Nephron progenitor cell (in vitro differentiated cells): ENCODE measurements at places on chromosomes 6 and 20.

GRCh38 chr6:90677440-90677839 is 90.6 kb upstream of the MAP3K7 start:
- DNase-seq, result no peak

GRCh38 chr20:4962241-4962855 is 39.0 kb downstream of the SLC23A2 start:
- DNase-seq, result no peak

DNA sequence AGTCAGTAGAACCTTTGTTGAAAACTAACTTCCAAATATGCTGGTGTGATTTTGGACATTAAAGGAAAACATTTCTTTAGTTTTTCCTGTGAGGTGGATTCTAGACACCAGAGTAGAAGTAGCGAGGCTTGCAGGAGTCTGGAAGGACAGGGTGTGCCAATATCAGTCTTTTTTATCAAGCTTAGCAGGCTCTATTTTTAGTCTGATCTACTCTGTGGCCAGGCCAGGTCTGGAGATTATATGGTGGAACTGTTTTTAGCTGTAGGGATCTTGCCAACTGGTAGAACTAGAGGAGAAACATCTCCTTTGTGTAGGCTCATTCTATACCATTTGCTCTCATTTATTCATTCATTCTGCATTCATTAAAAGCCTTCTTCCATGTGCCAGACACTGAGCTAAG is 42.7 kb downstream of the LRP11 start:
- no peak for DNase-seq

GRCh38 chr20:22490287-22491193 is 93.8 kb downstream of the FOXA2 start:
- DNase-seq, result peak; percentile 34

GRCh38 chr20:51760905-51761546 is 7.2 kb downstream of the ATP9A start:
- DNase-seq, result no peak

GRCh38 chr20:14360416-14360815 is 23.0 kb upstream of the FLRT3 start:
- no peak for DNase-seq

DNA sequence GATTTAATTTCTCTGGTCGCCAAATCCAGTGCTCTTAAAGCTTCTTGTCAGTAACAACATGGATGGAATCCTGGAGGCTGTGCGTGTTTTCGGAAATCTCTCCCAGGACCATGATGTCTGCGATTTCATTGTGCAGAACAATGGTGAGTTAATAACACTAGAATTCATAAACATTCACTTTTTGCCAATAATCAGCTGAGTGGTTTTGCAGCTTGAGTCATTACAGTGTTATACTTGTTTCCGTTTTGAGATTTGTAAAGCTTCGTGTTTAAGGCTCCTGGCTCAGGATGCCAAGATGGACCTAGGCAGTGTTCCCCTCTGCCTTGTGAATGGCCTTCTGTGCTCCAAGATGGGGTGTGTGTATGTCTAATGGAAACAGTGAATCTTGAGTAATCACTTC is 113.8 kb downstream of the ARMC2 start:
- no peak for DNase-seq

DNA sequence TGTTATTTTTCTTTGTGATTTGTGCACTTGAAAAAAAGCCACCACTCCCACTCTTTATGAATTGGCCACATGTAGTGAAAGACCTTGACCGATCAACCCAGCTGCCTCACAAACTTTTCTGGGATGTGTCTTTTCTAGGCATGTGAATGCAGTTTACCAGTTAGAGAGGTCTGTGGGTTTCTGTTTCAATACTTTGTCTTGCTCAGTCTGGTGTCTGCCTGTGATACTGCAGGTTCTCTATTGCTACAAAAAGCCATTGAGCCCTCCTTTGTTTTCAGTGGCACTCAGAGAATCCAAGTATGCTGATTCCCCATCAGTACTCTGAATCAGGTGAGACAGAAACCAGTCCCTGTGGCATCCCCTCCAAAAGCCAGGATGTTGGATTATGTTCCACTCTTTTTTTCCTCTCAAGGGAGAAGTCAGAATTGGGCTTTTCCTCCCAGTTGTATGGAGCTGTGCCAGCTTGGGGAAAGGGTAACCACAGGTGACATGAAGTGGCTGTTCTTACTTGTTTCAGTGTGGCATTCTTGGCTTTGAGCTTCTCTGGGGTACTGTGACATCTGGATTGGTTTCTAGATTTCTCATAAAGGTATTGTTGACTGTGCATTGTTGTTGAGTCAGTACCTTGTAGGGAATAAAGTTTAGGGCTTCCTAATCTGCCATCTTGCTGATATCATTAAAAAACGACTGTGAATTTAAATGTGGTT is 26.3 kb upstream of the ZFP64 start:
- DNase-seq, result no peak

- DNase-seq, result no peak
Observed at GRCh38 chr6:157981132-157981394, 600 bp upstream of the SYNJ2 start.

DNA sequence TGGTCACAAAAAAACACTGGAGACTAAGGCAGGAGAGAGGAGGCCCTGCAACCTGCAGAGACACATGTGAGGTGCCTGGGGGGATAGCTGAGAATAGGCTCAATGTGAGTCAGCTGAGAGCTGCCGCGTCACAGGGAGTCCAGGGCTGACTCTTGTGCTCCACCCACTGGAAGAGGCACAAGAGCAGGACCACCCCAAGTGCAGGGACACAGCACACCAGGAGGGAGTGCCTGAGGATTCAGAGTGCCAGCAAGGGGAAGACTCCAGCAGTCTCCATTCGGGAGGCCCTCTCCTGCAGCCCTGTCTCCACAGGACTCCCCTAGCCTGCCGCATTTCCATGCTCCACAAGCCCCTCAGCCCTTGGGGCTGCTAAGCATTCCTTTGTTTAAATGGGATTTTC is 105.5 kb downstream of the HUS1B start:
- peak; percentile 32 for DNase-seq

GRCh38 chr6:148573922-148574321 is 172.9 kb upstream of the UST start:
- no peak for DNase-seq

- no peak for DNase-seq
Observed at GRCh38 chr20:3134151-3134550, 25.5 kb downstream of the FASTKD5 start.

GRCh38 chr6:143677577-143677890 is 231 bp upstream of the PHACTR2 start:
- no peak for DNase-seq

- DNase-seq, result peak; percentile 21
Observed at GRCh38 chr6:27593200-27593818, 120.4 kb upstream of the ZNF184 start.

GRCh38 chr6:49001856-49002541 is 461.1 kb downstream of the MMUT start:
- no peak for DNase-seq

GRCh38 chr20:19375801-19376200 is 163.4 kb downstream of the SLC24A3 start:
- DNase-seq, result no peak

- DNase-seq, result no peak
Observed at GRCh38 chr6:114888241-114888640, 545.4 kb upstream of the HS3ST5 start.

GRCh38 chr6:122495612-122496011 is 24.0 kb upstream of the SERINC1 start:
- no peak for DNase-seq

DNA sequence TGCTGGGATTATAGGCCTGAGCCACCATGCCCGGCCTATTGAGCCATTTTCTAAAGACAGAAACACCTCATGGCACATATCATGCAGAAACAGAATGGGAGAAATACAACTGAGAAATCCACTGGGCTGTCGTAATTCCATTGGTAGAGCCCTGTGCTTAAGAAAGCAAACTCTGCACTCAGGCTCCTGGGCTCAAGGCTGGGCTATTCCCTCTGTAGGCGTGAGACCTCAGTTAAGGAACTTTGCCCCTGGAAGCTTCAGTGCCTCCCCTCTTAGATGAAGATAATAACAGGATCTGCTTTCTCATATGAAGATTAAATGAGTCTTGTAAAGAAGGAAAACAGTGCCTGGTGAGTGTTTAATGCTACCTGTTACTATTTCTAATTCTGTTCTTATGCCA is 120.3 kb downstream of the PXDC1 start:
- DNase-seq, result no peak

GRCh38 chr6:39266782-39267355 is 37.6 kb upstream of the KCNK5 start:
- DNase-seq, result no peak

GRCh38 chr20:62212299-62212698 is 7.8 kb downstream of the HRH3 start:
- DNase-seq, result no peak

GRCh38 chr6:114055349-114055748 is 84.4 kb upstream of the HDAC2 start:
- no peak for DNase-seq

DNA sequence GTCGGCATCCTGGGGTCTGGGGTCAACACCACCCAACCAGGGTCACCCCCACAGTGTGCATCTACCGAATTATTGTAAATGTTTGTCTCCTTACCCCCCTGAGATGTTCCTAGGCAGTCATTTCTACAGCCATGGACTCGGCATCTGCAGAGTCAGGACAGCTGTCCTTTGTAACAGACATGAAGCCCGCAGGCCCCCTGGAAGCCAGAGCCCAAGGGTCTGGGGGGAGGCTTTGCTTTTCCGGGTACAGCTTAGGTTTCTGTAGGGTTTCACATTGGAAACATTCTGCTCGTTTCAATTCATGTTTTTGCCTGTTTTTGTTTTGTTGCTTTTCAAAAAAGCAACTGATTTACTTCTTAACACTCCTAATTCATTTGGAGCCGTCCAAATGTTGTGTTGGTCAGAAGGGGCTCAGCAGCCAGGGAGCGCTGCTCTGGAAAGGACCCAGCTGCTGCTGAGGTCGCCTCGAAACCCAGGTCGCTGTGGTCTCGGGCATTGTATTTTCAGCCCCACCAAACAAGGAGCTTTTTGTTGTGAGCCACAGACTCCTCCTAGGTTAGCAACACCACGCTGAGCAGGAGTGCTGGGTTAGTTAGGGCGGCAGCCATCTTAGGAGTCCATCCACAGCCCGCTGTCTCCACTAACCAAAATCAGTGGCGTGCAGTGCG is 160.4 kb downstream of the TMEM242 start:
- DNase-seq, result no peak

DNA sequence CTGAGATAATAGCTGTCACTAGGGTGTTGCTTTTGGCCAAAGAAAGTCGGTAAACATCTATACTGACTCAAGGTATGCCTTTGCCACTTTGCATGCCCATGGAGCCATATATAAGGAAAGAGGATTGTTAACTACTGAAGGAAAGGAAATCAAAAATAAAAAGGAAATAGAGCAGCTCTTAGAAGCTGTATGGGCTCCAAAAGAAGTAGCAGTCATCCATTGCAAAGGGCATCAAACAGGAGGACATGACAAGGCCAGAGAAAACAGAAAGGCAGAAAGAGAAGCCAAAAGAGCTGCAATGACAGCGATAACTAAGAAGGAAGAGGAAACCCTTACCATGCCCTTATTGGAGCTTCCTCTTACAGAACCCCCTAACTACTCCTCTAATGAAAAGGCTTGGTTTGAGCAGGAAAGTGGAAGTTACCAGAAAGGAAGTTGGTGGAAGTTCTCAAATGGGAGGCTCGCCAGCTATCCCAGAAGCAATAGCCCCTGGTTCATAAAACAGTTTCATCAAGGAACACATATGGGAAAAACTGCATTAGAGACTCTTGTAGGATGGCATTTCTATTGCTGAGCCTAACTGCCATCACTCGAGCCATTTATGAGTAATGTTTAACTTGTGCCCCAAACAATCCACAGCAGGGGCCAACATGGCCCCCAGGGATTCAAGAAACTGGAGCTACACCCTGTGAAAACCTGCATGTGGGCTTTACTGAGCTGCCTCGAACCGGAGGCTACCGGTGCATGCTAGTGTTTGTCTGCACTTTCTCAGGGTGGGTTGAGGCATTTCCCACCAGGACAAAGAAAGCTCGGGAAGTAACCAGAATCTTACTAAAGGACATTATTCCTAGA is 7.0 kb downstream of the IL22RA2 start:
- DNase-seq, result no peak

- DNase-seq, result no peak
Observed at GRCh38 chr6:21710216-21710615, 116.7 kb downstream of the SOX4 start.

- DNase-seq, result no peak
Observed at GRCh38 chr20:43539975-43540672, 18.7 kb upstream of the SGK2 start.

DNA sequence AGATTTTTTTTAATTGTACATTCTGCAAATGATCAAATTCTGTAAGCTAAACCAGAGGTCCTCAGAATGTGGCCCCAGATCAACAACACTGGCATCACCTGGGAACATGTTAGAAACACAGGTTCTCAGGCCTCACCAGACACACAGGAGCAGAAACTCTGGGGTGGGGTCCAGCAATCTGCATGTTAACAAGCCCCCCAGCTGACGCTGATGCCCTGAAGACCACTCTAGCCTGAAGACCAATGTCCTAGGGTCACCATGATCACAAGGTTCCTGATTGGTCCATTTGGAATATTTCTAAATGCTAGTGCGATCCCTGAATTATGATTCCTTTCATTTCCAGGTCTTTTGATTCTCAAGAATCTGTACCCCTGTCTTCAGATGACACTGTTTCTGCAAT is 2.4 kb upstream of the LY86 start:
- no peak for DNase-seq

DNA sequence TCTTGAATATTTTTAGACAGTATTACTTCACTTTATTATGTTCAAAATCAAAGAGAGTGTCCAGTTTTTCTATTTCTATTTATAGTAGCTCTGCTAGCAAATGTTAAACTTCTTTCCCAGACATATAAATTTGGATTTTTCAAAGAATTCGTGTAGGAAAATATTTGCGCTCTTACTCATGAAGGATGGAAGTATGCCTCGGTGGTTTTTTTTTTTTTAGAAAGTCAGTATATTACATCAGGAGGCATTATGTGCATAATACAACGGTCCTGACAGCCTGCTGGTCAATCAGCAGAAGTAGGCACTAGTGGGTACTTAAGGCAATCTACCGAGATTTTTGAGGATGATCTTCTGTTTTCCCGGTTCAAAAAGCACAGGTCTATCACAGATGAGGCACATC is 249.3 kb downstream of the TBX18 start:
- DNase-seq, result no peak

GRCh38 chr6:6218759-6219085 is 101.7 kb downstream of the F13A1 start:
- DNase-seq, result no peak

DNA sequence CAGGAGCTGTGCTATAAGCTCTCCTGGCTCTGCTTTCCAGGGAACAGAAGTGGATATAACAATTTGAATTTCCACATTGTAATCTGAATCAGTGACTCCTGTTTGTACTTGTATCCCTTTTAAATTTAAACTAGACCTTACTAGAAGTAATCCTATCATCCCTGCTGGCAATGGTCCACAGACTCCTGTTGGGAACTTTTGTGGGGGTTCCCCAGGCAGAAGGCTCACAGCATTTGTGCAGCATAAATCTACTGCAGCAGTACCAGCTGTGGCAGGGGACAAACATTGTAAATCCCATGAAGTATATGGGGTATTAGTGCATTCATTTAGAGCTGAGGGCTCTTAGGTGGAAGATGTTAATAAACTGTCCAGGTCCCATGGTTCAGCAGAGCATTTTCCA is 12.0 kb upstream of the PDCD2 start:
- DNase-seq, result no peak

GRCh38 chr6:98547634-98548033 is 286.7 kb upstream of the POU3F2 start:
- peak; percentile 23 for DNase-seq

GRCh38 chr20:48678421-48678820 is 149.4 kb downstream of the PREX1 start:
- DNase-seq, result no peak
